ENCODE measurements at places on chromosomes 1 and 21.

- no peak for DNase-seq
Observed at GRCh38 chr1:173603056-173603591, at the start of gene SLC9C2. TSS of gene SLC9C2 (minus strand) at chr1:173603072. CDS start at chr1:173601776, 1,296 bp downstream.

DNA sequence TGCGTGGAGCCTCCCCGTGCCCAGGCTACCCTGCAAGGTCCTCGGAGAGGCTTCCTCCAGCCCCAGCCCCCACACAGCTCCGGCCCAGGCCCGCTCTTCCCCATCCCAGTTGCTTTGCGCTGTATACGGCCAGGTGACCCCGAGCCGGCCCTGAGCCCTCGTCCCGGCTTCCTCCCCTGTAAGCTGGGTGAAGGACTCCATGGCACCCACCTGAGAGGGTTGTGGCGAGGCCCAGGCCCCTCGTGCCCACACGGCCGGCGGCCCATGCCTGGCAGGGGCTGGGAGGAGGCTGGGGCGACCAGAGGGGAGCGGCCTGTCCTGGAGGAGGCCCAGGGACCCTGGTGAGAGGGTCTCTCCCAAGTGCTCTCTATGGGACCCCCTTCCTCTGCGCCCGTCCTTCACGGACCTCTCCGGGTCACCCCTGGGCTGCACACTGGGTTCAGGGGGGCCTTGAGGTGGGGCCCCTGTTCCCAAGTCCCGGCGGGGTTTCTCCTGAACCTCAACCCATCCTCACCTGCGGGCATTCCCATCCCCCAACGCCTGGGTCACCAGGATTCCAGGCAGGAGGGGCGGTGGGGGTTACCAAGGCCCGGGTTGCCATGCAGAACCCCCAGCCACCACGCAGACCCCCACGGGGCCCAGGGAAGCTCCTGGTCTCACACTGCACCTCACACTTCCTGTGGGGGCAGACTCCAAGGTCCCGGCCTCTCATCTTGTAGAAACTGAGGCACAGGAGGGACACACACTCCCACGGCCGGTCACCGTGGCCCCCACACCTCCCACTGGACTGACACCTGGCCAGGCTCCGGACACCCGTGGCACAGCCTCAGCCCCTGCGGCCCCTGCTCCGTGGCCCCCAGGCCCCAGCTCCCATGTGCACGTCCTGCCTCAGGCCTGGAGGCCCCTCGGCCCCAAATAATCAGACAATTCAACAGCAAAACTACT lies 25.2 kb downstream of the COL6A1 start:
- DNase-seq: no peak

- DNase-seq: peak; percentile 53
Observed at GRCh38 chr1:61950418-61950817, 208.1 kb downstream of the PATJ start.

- no peak for DNase-seq
Observed at GRCh38 chr1:181160998-181161870, 72.7 kb downstream of the IER5 start.

- DNase-seq: no peak
Observed at GRCh38 chr1:51768971-51769588, 109.4 kb downstream of the NRDC start.

DNA sequence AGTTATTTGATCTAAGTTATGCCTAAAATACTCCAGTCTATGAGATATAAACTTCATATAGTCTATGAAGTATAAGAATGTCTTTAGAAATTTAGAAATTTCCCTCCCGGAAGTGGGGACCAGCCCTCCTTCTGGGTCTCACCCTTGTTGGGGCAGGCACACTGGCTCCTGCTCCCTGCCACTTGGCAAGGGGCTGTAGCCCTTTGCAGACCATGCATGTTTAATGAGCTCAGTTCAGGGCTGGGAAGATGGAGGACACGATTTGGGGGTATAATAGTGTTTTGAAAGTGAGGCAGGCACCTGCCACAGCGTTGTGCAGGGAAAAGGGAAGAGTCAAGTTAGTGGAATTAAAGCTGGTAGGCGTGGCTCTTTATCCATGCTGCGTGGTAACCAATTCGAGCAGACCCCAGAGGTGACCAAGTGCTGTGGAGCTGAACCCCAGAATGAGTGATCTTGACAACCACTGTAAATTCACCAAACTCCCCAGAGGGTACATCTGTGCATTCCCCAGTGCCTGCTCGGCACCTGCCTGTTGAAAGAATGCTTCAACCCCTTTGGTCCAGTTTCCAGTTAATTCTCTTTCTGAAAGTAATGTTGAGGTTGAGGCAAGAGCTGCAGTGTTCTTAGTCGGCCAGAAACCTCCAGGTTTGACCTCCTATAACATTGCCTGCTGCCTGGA lies 79.6 kb downstream of the DOP1B start:
- DNase-seq: no peak

GRCh38 chr1:165395478-165395877 lies 39.0 kb upstream of the LMX1A start:
- peak; percentile 44 for DNase-seq

DNA sequence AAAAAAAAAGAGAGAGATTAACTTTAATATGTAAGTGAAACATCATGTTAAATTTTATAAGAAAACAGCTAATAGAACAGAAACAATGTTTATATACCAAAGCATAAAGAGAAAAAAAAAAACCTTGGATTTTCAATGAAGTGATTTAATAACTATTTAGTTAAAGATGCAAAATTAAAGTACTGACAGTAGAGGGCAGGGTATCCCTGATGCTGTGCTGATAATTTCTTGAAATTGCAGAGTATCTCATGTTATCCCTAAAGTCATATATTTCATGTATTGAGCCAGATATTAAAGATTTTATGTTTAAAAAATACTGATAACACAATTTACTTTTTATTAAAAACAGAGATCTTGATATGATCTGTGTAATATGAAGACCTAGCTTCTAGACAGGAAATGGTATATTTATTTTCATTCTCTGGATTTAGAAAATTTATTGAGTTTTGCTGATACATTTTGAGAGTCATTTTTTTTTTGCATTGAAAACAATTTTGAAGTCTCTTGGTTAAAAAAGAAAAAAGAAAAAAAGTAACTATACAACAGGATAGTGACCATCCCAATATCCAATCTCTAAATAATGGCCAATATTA lies 273.2 kb downstream of the USP25 start:
- DNase-seq: no peak

DNA sequence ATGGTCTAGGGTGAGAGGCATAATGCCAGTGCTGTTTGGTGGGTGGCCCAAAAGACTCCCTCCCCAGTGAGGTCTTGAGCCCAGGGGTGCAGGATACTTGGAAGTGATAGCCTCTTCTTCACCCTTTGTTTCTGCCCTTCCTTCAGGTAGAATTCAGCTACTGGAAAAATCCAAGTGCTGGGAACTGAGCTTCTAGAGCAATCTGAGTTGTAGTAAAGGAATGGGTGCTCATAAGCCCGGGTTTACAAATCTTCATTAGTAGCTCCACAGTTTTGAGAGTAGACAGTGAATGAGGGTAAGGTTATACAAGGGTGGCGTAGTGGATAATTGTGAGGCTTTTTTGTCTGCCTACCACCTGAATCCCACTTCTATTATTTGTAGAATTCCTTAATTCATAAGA lies 29.2 kb upstream of the CD84 start:
- no peak for DNase-seq

DNA sequence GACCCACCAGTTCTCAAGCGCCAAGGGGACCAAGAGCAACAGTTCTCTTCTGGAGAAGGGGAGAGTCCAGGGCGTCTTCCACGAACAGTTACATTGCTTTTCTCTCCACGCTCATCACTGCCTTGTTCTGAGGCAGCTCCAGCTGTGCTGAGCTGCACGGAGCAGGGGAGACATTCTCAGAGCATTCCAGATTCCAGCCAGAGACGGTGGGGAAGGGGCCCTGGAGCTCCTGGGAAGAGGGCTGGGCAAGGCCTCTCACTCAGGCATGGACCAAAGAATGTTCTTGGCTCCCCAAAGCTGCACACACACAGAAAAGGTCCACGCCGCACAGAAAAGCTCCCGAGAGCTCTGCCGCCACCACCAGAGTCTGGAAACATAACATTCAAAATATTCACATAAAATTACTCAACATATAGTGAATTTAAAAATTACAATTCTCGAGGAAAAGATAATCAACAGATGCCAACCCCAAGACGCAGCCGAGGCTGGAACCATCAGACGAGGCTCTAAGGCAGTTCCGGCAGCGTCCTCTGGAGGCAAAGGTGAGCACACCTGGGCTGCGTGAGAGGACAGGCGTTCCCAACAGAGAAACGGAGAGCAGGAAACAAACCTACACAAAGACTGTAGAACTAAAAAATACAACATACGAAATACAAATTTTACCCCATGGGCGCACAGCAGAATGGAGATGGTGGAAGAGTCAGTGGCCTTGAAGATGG lies 40.5 kb downstream of the UBE2G2 start:
- DNase-seq: no peak

DNA sequence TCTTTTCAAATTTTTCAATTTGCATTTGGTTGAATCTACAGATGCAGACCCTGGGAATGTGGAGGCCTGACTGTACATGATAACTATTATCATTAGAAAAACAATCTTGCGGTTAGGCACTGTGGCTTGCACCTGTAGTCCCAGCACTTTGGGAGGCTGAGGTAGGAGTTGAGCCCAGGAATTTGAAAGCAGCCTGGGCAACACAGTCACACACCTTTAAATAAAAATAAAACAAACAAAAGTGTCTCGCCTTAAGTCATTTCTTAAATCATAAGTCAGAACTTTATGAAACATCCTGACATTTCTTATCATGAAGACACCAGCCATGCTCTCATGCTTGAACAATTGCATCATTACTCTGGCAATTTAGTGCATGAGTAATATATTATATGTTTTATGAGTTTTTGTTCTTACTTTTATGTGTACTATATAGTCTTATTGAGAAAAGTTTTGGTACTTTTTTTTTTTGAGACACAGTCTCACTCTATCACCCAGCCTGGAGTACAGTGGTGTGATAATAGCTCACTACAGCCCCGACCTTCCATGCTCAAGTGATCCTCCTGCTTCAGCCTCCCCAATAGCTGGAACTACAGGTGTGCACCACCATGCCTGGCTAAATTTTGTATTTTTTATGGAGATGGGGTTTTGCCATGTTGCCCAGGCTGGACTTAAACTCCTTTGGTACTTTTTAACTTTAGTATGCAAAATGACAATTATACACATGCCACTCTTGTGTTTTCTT lies 7.8 kb downstream of the TBX19 start:
- no peak for DNase-seq

- DNase-seq: peak; percentile 30
Observed at GRCh38 chr21:15134701-15135470, 70.1 kb upstream of the NRIP1 start.

DNA sequence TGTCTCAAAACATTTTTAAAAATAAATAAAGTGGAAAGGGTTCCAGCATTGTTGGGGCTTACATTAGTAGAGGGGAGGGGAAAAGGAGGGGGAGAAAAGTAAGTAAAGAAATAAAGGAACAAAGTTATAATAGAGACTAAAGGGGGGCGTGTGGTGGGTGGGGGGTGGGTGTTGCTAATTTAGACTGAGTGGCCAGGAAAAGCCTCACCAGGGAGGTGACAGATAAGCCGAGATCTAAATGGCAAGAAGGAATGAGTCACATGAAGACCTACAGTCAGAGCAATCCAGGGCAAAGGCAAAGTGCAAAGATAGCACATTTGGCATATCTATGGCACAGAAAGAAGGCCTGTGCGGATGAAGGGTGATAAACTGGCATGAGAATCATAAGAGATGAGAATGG lies 7.5 kb downstream of the MPL start:
- no peak for DNase-seq

DNA sequence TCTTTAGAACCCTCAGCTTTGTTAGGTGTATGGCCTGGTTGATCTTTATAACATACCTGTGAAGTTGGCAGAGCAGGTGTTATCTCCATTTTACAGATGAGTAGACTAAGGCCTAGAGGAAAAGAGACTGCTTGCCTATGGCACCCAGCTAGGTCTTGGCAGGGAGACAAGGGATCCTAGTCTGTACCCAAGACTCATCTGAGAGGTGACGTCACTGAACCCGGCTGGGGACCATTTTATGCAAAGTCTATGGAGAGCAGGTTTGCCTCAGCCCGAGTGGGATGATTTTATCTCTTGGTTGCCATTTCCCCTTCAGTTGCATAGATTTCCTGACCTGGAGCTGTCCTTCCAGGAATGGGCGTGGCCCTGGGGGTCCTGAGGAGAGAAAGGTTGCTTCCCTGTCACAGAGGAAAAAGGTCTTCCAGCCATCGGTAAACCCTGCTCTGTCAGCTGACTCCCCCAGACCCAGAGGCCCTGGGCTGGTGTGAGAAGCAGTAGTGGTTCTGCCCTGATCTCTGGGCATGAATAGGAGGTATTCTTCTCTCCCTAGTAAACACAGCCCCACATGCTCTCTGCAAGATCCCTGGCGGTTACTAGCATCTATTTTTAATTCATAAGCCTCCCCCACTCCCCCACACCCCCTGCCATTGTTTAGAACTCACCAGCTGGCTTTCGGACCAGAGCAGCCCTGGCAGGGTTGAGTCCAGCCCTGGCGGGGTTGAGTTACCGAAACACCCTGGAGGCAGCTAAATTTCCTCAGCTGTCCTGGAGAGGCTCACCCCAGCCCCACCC lies 19.6 kb downstream of the TMCC2 start:
- no peak for DNase-seq

- no peak for DNase-seq
Observed at GRCh38 chr1:31625561-31626222, 8.2 kb downstream of the HCRTR1 start.

- no peak for DNase-seq
Observed at GRCh38 chr1:205041998-205042910, 758 bp upstream of the CNTN2 start.

GRCh38 chr1:23475134-23475628 lies 8.8 kb downstream of the ASAP3 start:
- peak; percentile 71 for DNase-seq

DNA sequence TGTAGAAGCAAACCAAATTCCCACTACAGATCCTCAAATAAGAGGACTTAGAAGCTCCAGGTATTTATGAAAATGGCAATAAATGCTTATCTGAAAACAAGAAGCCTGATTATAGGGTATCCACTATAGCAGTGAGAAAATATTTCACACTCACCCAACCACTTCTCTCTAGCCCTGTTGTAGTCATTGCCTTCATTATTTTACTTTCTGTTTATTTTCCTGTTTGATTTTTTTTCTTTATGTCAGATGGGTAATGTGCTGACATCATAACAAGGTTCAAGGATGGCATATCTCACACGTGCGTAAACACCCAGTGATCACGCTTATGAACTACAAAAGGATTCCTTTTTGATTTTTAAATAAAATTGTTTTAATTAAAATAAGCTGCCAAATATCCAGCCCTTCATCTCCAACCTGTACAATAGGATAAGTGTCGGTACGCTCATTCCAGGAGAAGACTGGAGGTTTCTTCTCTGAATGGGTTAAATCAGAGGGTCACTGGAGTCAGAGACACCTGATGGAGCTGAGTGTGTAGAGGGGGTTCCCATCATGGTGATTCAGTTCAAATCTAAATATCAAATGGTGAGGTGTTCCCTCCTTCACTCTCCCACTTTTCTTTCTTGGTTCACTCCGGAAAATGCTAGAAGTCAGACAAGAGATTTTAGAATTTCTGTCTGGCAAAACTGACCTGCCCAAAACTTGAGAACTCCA lies 8.2 kb upstream of the S1PR1 start:
- no peak for DNase-seq

GRCh38 chr1:241738284-241739078 lies 86.4 kb downstream of the WDR64 start:
- no peak for DNase-seq
